Parietal lobe (tissue), 2 donors: ENCODE measurements at places on chromosomes 6 and 20. TPM values are rescaled to one million over a fixed set of nuclear protein-coding genes. Genes with fewer than 3 reads are reported as not detected.

PAK5 gene
- 67.0 TPM for total RNA-seq

TDRD6 gene
- 2.5 TPM for total RNA-seq

AP5S1 gene
- total RNA-seq = 8.5 TPM

SLC13A3 gene
- 13.1 TPM for total RNA-seq

ADGB gene
- total RNA-seq = 0.31 TPM

PTCRA gene
- total RNA-seq = not detected

FGD2 gene
- total RNA-seq = 2.2 TPM

DLK2 gene
- total RNA-seq = 8.5 TPM

HLA-DRB1 gene
- total RNA-seq = 1.6 TPM

TSHZ2 gene
- 1.9 TPM for total RNA-seq

DEFB124 gene
- total RNA-seq = not detected

TBC1D22B gene
- total RNA-seq = 10.6 TPM

OPRM1 gene
- total RNA-seq = 0.94 TPM
